ENCODE measurements at places on chromosomes 13 and 19.

- no peak for DNase-seq
Observed at GRCh38 chr19:29393915-29394460, 131.8 kb upstream of the VSTM2B start.

- DNase-seq = no peak
Observed at GRCh38 chr13:79862515-79862914, 381.6 kb downstream of the NDFIP2 start.

DNA sequence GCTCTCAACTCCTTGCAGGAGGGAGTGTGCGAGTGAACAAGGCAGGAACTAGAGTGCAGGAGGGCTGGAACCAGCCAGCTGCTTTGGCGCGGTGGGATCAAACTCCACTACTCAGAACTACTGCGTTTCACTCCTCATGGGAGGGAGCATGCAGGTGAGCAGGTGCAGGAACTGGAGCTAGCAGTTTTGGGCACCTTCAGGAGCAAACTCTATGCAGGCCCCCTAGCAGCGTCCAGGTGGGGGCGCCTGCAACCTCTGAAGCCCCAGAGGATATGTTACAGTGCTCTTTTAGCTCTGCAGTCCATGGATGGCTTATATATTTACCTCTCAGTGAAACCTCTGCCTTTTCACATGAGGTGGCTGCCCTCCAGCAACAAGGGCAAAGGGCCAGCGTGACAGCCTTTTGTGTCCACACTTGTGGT is 1303.4 kb downstream of the PCDH9 start:
- DNase-seq = peak; percentile 45

- DNase-seq = peak; percentile 17
Observed at GRCh38 chr13:98765996-98766519, 13.6 kb upstream of the SLC15A1 start.

GRCh38 chr19:7197119-7197759 is 97.0 kb downstream of the INSR start:
- DNase-seq = peak; percentile 75

- no peak for DNase-seq
Observed at GRCh38 chr13:53092931-53093330, 64.3 kb downstream of the OLFM4 start.

DNA sequence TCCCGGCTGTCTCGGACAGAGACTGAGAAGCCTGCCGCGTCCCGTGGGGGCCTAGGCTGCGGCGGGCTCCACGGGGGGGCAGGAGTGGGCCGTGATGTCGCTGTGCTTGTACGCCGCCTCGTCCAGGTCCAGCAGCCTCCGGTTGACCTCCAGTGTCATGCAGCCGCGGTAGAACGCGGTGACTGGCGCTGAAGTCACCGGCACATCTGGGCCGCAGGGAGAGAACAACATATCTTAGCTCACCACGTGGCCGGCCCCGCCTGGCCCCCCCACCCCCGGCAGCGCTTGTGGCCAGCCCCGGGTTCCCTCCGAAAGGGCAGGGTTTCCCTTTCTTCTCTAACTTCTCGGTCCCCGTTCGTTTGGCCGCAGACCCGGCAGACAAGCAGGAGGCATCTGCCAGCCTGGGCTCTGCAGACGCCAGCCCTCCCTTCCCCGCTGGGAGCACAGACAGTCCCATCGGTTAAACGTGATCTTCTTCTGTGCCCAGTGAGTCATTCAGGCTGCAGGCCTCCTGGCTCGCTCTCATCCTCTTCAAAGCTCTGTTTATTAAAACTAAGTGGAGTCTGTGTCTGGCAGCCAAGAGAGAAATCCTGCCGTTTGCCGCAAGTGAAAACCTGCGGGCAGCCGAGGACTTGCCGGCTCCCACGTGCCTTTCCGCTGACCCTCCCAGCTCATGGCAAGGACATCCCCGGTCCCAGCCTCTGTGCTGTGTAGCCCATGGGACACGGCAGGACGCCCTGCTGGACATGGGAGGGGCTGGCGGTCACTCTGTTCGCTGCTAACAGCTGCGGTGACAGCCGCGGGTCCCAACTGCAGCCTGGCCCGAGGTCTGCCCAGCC is 42.8 kb downstream of the GAS6 start:
- peak; percentile 27 for DNase-seq

GRCh38 chr19:50607874-50608785 is 31.6 kb downstream of the SYT3 start:
- DNase-seq = no peak
